ENCODE measurements at places on chromosomes 11 and 22. TPM values are rescaled to one million over a fixed set of nuclear protein-coding genes. Genes with fewer than 3 reads are reported as not detected.

The C22orf31 gene
- total RNA-seq: not detected

The C11orf16 gene
- total RNA-seq: not detected

The JHY gene
- 1.3 TPM for total RNA-seq

The OR52N5 gene
- total RNA-seq: not detected

The CCDC87 gene
- total RNA-seq: 0.09 TPM

The FDXACB1 gene
- total RNA-seq: 7.4 TPM

The GLYAT gene
- total RNA-seq: not detected

The HBE1 gene
- total RNA-seq: not detected

The DCPS gene
- 39.8 TPM for total RNA-seq

The PTPRCAP gene
- total RNA-seq: 94.4 TPM

The KDM2A gene
- total RNA-seq: 96.0 TPM

The OR52I2 gene
- total RNA-seq: not detected

The MTA2 gene
- 215 TPM for total RNA-seq

The FAM227A gene
- 0.28 TPM for total RNA-seq

The PPFIBP2 gene
- total RNA-seq: 1.1 TPM

The CLDN5 gene
- 1.5 TPM for total RNA-seq

The DLG2 gene
- 1.8 TPM for total RNA-seq

The MMP8 gene
- not detected for total RNA-seq

The SLC25A17 gene
- 33.0 TPM for total RNA-seq

The DEUP1 gene
- not detected for total RNA-seq

The SVIP gene
- total RNA-seq: 43.1 TPM

The SLC5A1 gene
- total RNA-seq: not detected

The FGF3 gene
- not detected for total RNA-seq

The UBQLNL gene
- 0.09 TPM for total RNA-seq

The OR56A1 gene
- not detected for total RNA-seq

The FAM180B gene
- total RNA-seq: 0.25 TPM

The ISX gene
- total RNA-seq: not detected

The NLRP14 gene
- total RNA-seq: 0.39 TPM

The GANAB gene
- total RNA-seq: 279 TPM

The OR9G4 gene
- not detected for total RNA-seq

The MYBPC3 gene
- not detected for total RNA-seq

The CHRM1 gene
- not detected for total RNA-seq

The KLHL35 gene
- total RNA-seq: 1.6 TPM

The OR5D14 gene
- total RNA-seq: not detected

The TLCD5 gene
- total RNA-seq: 0.46 TPM

The NUP50 gene
- 150 TPM for total RNA-seq

The CTSW gene
- total RNA-seq: 10.3 TPM

The OR10A2 gene
- total RNA-seq: not detected

The NPTXR gene
- total RNA-seq: 1.7 TPM

The PTGDR2 gene
- 0.32 TPM for total RNA-seq

The OR5P2 gene
- not detected for total RNA-seq

The SAA2 gene
- not detected for total RNA-seq

The TPBGL gene
- total RNA-seq: 0.25 TPM

The FOLH1 gene
- not detected for total RNA-seq

The MUC15 gene
- not detected for total RNA-seq

The CCDC15 gene
- 3.6 TPM for total RNA-seq

The TMPRSS13 gene
- 5.3 TPM for total RNA-seq

The TRPM5 gene
- not detected for total RNA-seq

The NCF4 gene
- total RNA-seq: 15.7 TPM

The RELA gene
- 86.9 TPM for total RNA-seq

The NLRP10 gene
- total RNA-seq: not detected

The ALG12 gene
- total RNA-seq: 15.5 TPM

The LRP4 gene
- total RNA-seq: 0.07 TPM

The CHADL gene
- 0.11 TPM for total RNA-seq

The ALX4 gene
- total RNA-seq: not detected

The KCNJ5 gene
- not detected for total RNA-seq

The HORMAD2 gene
- total RNA-seq: 0.53 TPM

The C11orf65 gene
- 0.43 TPM for total RNA-seq

The SMTNL1 gene
- not detected for total RNA-seq

The OSM gene
- 152 TPM for total RNA-seq

All from activated T-helper 2 cell treated with anti-CD3 and anti-CD28 coated beads, Interferon-gamma antibody, Interleukin-2, Interleukin-4, amounts not matched to agents 10 μg/mL and 5 μg/mL and 100 μg/mL, durations not matched to agents 14 hours and 24 hours and 36 hours (primary cell).